ENCODE measurements at places on chromosomes 11 and 22. TPM values are rescaled to one million over a fixed set of nuclear protein-coding genes. Genes with fewer than 3 reads are reported as not detected.

KRTAP5-11 gene
- total RNA-seq = not detected

SPCS2 gene
- 38.9 TPM for total RNA-seq

SEPTIN5 gene
- 9.6 TPM for total RNA-seq

E2F8 gene
- 0.39 TPM for total RNA-seq

ALDH3B1 gene
- total RNA-seq = 33.1 TPM

SCN4B gene
- not detected for total RNA-seq

CBY1 gene
- total RNA-seq = 11.7 TPM

MMP7 gene
- total RNA-seq = not detected

NRIP3 gene
- 4.0 TPM for total RNA-seq

AMOTL1 gene
- 27.2 TPM for total RNA-seq

KRTAP5-10 gene
- not detected for total RNA-seq

PATZ1 gene
- 12.5 TPM for total RNA-seq

OR51E2 gene
- total RNA-seq = not detected

NTM gene
- total RNA-seq = 2.6 TPM

DUSP8 gene
- 0.20 TPM for total RNA-seq

Data from subcutaneous preadipocyte (primary cell).